ENCODE measurements at places on chromosomes 2 and 18.

GRCh38 chr2:187312718-187313282 is 135.3 kb downstream of the CALCRL start:
- DNase-seq: no peak

DNA sequence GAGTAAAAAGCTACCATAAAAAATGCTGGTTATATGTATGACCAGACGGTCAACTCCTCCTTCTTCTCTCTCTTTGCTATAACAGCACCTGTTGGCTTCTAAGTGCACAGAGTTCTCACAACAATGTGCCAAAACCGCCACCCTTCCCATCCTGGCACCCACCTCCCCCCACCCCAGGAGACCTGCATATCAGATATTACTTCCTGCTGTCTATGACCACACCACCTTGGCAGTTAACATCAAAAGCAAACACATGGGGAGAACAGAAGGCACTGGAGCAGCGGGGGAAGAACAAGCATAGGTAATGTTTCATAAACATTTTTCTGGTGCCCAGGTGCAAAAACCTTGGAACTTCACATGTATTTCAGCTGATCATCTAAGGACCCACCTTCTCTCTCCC is 15.5 kb downstream of the SPRED2 start:
- DNase-seq: no peak

GRCh38 chr18:45275367-45276113 is 339.7 kb upstream of the SLC14A2 start:
- DNase-seq: no peak

DNA sequence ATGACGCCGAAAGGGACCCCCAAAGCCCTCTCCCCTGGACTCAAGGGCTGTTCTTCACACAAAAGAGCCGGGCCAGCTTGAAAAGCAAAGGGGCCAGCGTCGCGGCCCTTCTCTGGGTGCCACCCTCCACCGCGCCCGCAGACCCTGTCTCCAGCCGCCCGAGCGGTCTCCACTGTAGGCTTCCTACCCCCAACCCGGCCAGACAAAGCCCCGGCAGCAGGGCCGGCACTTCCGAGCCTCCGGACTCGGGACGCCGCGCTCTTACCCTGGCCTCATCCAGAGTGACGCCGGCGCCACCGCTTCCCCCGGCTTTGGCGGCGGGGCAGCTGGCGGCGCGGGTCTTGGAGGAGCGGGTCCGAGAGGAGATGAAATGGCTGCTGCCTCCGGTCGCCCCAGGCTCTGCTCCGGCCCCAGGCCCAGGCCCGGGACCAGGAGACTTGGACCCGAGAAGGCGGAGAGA is 603 bp downstream of the ATAD2B start:
- no peak for DNase-seq

DNA sequence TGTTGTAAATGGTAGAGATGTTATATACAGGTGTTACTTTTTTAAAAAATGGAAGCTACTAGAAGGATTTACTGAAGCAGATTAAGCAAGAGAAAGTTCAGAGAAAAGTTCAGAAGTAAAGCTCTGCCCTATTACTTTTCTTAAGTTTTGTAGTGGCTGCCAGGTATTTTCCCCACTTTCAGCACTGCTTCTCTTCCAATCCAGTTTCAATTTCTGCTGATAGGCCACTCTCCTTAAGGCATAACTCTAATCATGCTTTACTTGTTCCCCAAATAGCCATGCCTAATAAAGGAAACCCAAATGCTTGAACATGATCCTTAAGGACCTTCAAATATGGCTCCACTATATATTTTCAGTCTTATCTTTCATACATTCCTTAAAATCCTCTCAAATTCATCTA is 880.8 kb upstream of the CDH2 start:
- no peak for DNase-seq

DNA sequence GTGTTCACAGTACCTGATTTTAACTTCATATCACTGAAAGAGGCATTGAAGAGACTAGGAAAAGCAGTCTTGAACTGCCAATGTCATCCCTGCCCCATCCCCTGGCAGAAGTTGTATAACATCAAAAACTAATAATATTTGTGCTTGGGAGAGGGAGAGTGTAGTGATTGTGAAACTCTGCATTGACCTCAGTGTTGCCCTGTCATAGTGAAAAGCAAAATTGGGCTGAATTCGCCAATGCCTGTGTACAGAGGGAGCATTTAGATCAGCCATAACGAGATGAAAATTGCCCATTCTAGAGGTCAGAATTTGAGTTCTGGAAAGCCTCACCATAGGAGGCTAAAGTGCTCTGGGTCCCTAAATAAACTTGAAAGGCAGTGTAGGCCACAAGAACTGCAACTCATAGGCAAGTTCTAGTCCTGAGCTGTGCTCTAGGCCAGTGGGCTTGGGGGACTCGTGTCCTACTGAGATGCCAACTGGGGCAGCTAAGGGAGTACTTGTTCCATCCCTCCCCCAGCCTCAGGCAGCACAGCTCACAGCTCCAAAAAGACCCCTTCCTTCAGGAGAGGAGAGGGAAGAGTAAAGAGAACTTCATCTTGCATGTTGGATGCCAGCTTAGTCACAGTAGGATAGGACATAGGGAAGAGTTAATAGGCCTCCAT is 855.6 kb downstream of the TSN start:
- peak; percentile 28 for DNase-seq

- no peak for DNase-seq
Measured at GRCh38 chr2:145413261-145414030, 893.5 kb upstream of the ZEB2 start.

DNA sequence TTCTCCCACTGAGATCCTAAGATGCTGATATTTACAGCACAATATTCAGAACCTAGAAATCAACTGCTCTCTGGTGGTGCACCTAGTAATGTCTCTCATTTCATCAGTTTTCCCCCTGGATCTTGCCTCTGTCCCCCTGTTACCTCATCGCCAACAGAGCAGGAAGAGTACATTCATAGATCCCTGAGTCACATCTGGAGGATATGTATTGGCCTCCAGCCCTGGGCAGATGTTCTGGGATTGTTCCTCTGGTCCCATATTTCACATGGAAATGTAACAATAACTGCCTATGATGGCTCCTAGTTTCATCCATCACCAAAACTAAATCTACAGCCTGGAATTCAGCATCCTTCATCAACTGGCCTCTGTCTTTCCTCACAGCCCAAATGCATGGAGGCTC is 278.8 kb upstream of the SLC14A2 start:
- DNase-seq: no peak

DNA sequence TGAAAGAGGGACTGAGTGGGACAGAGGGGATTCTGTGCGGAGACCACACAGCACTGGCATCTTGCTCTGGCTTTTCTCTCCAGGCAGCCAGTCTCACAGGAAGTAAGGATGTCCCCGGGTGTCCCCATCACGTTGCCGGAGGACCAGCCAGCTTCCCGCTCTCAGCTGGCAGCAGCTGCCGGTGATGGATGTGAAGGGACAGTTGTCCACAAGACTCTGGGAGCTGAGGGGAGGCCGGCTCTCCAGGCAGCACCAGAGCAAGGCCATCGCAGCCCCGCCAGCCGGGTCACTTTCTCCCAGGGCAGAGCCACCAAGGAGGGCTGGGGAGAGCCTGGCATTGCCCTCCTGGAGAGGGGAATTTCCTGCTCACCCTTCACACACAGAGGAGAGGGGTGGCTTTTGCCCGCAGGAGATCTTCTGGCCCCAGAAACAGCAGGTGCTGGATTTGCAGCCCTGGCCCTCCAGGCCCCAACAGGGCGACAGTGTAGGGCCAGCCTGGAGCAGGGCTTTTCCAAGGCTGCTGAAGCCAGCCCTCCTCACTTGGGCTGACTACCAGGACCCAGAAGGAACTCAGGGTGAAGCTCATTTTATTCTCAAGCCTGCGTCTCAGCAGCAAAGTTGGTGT is 24.0 kb upstream of the B3GNT7 start:
- DNase-seq: no peak

DNA sequence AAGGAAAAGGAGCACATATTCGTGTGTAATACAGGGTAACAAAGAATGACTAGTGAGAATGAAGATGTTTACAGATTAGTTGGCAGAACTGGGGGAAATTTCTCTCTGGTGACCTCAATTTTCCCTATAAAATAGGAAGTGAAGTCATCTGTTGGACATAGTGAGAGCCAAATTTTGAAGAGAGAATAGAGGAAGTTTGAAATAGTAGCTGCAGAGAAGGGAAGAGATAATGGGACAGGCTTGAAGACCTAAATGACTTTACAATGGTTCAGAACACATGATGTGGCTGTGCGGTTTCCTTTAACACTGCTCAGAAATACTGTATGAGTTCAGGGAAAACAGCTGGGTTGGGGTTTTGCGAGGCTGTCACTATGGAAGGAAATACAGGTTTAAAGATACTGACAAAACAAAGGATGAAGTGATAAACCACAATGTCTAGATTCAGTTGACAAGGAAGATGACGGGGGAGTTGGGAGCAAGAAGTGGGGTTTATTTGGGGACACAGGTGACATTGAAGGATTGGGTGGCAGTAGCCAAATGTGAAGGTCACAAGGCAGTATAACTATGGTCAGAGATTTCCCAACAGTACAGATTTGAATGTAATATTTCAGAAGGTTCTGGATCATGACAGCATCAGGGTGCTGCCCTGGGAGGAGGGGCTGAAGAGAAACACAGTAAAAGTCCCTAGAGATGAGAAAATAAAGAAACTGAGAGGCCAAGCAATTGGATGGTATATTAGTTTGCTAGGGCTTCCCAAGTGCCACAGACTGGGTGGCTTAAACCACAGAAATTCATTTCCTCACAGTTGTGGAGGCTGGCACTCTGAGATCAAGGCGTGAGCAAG is 82.6 kb upstream of the TANK start:
- DNase-seq: peak; percentile 32

DNA sequence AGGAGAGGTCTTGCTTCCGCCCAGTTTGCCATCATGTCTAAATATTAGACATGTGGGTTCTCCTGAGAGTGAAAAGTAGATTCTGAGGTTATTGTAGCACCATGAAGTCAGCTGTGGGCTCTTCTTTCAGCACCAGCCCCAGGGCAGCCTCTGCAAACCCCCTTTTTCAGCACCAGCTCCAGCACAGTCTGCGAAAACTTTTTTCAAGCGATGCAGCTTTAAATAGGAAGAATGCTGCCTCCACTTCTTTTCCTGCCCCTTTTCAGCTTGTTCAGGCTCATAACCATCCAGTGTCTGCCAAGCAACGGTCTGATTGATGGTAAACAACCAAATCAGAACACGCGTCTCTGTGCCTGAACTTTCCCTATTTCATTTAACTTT is at the start of gene COL5A2:
TSS of gene COL5A2 (minus strand) at position 192 of the 381 bp plus-strand sequence. CDS start at position 35, 157 bp downstream.
- DNase-seq: peak; percentile 72

GRCh38 chr2:30777661-30778505 is 29.4 kb downstream of the CAPN13 start:
- no peak for DNase-seq

DNA sequence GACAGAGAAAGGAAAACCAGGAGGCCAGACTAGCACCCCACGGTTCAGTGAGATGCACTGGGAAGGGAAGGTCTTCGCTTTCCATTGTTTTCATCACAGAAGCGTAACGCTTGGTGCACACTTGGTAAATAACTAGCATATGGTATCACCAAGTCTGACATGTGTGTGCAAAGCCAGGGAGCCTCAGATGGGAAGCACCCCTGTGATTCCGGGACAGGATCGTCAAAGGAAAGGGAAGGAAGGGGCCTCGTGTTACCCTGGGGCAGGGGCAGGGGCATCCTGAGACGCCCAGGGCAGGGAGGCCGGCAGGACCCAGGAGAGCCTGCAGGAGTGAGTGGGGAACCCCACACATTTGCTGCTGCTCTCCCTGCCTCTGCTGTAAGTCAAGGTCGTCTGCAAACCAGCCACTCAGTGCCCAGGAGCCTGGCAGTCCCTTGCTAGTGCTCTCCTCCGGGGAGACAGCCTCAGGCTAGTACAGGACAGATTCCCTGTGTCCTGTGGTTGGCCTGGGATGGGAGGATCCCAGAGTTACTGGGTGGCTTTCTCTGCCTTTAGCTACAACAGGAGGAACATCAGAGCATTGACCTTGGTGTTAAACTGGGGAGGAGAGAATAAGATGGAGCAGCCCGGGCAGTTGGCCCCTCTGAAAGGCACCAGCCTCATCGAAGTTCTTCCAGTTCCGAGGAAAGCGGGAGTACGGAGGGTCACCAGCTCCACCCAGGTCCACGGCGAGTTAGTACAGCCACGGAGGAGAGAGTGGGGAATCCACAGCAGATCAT is 192.5 kb downstream of the NDUFA10 start:
- DNase-seq: peak; percentile 47

DNA sequence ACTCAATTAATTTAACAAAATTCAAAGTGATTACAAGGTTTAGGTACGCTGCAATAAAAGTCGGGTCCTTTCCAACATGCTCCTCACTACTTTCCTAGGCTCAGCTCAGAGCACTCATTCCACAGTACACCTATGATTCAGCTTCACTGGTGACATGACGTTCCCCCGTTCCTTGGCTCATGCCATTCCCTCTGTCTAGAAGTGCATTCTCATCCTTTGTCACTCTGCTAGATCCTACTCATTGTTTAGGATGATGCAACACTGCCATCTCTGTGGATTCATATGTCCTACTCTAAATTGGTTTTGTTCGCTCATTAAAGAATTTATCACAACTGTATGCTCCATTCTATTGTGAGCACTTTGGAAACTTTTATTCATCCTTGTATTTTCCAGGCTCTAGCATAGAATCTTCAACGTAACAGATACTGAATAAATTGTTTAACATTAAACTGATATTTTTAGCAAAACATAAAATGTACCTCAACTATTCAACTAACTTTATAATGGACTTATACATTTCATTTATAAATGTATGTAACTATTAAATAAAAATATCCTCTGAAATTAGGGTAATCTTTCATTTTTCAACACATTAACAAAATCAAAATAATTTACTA is 78.6 kb downstream of the FAM228A start:
- no peak for DNase-seq

- DNase-seq: no peak
Measured at GRCh38 chr2:107062599-107063220, 176.7 kb upstream of the ST6GAL2 start.

- no peak for DNase-seq
Measured at GRCh38 chr2:10305254-10305635, 2.5 kb downstream of the HPCAL1 start.

Measured in left lung (tissue), 14 donors.